Activated naive CD4-positive, alpha-beta T cell treated with anti-CD3 and anti-CD28 coated beads, Interleukin-2, amount 50 U/mL, for 72 hours (primary cell): ENCODE measurements at places on chromosomes 6 and 20.

GRCh38 chr20:38168791-38169589, 3.9 kb upstream of the TGM2 start:
- DNase-seq: no peak

- no peak for DNase-seq
These were observed 3.3 kb downstream of the CAPN11 start for GRCh38 chr6:44161997-44162338.

DNA sequence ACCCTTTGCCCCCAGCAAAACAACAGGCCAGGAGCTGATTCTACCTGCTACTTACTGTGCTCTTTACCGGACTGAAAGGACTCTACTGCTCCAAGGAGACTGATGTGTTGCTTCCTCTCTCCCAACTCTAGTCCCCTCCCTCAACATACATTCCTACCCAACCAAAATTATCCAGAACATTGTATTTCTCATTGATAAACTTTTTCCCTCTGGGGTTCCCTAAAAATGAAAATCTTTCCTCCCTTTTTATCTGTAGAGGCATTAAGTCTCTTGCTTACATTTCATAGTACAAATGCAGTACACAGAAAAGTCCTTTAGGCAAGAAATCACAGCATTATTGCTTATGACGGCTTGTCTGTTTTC, 940 bp upstream of the HS3ST5 start:
- DNase-seq: no peak

GRCh38 chr6:35388030-35388429, 45.7 kb downstream of the PPARD start:
- no peak for DNase-seq

DNA sequence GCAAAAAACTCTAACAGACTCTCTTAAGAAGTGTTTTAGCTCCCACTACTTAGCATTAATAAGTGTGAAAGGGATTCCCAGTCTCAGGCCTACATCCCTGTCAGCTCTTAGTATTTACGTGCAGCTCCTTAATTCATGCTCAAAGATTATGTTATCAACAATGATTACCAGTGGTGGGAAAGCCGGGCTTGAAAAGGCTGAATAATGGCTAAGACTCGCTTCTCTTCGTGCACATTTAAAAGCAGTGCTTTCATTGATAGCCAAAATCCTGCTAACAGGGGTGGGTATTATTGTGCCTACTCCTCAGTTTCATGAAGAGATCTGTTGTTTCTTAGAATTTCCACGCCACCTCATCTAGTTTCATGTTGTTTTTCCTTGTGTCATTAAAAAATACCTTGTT, 518.8 kb downstream of the GRIK2 start:
- no peak for DNase-seq

GRCh38 chr20:1894951-1895673, at the start of gene SIRPA:
Gene SIRPA (plus strand): TSS chr20:1895407. CDS start chr20:1895448, 41 bp downstream.
- DNase-seq: no peak

- DNase-seq: no peak
These were observed 445.4 kb upstream of the DEFB115 start for GRCh38 chr20:30811885-30812671.

DNA sequence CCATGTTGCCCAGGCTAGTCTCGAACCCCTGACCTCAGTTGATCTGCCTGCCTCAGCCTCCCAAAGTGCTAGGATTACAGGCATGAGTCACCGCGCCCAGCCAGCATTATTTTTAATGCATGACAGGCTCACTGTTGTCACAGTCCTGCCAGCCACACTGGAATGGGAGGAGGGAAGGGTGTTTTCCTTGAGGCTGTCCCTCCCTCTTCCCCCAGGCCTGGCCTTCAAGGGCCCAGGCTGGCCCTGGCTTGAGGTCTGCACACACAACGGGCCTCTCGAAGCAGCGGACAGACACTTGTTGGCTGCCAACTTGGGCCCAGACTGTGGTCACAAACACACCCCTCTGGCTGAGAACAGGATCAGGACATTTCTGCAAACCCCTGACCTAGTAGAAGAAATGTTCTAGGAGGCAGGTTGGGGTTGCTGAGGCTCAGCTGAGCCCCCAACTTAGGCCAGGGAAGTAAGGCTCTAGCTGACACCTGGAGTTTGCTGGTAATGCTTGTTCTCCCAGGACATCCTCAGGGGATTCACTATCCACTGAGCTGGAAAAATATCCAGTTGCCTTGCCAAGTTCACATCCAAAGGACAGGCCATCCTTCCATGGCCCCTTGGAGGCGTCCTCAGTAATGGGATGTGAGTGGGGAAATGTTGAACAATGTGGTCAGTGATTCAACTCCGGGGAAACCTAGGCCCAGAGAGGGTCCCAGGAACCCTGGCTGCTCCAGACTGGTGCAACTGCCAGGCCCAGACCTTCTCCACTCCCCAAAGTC, 9.9 kb downstream of the SNTA1 start:
- DNase-seq: no peak
